ENCODE measurements at places on chromosomes 7 and 10. TPM values are rescaled to one million over a fixed set of nuclear protein-coding genes. Genes with fewer than 3 reads are reported as not detected.

The TMEM236 gene
- total RNA-seq: 0.07 TPM

The NPSR1 gene
- not detected for total RNA-seq

GRCh38 chr10:35083242-35083641 lies 6.9 kb downstream of the CUL2 start:
- H3K36me3 ChIP-seq: peaks cover 10% of the 10 kb centered on the region
- no peak overlapping the region for H3K4me3 ChIP-seq
- H3K27ac ChIP-seq: no peak overlapping the region
- DNase-seq: no peak
- H3K4me1 ChIP-seq: peaks cover 21% of the 10 kb centered on the region

GRCh38 chr10:37095792-37096573 lies 29.4 kb upstream of the ANKRD30A start:
- no peak for DNase-seq
- no peaks in the 10 kb centered on the region for H3K27me3 ChIP-seq
- H3K27ac ChIP-seq: no peak overlapping the region
- no peaks in the 10 kb centered on the region for H3K4me1 ChIP-seq

- no peak for DNase-seq
- H3K36me3 ChIP-seq: no peaks in the 10 kb centered on the region
Measured at GRCh38 chr7:81704595-81704994, 65.3 kb downstream of the HGF start.

GRCh38 chr7:101862280-101863220 lies 45.1 kb downstream of the CUX1 start:
- no peaks in the 10 kb centered on the region for H3K27me3 ChIP-seq
- H3K4me1 ChIP-seq: no peaks in the 10 kb centered on the region
- no peaks in the 10 kb centered on the region for H3K36me3 ChIP-seq
- no peak overlapping the region for H3K4me3 ChIP-seq
